ENCODE measurements at places on chromosomes 1 and 21.

DNA sequence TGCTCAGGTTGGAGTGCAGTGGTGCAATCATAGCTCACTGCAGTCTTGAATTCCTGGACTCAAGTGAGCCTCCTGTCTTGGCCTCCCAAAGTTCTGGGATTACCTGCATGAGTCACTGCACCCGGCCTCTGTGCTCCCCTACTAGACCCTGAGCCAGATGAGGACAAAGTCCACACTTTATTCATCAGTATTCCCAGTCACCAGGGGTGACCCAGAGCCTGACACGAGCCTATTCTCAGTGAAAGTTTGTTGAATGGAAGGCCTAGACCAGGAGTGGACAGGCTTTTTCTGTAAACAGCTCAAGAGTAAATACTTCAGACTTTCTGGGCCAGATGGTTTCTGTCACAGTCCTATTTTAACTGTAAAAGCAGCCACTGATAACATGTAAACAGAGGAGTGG, 68.2 kb downstream of the MAB21L3 start:
- DNase-seq, result no peak

GRCh38 chr1:17600321-17600720, 60.8 kb downstream of the ARHGEF10L start:
- DNase-seq, result no peak

- DNase-seq, result no peak
Observed at GRCh38 chr21:34546542-34546941, 34.5 kb upstream of the KCNE1 start.

- DNase-seq, result no peak
Observed at GRCh38 chr1:192620071-192620635, 15.8 kb upstream of the RGS13 start.

DNA sequence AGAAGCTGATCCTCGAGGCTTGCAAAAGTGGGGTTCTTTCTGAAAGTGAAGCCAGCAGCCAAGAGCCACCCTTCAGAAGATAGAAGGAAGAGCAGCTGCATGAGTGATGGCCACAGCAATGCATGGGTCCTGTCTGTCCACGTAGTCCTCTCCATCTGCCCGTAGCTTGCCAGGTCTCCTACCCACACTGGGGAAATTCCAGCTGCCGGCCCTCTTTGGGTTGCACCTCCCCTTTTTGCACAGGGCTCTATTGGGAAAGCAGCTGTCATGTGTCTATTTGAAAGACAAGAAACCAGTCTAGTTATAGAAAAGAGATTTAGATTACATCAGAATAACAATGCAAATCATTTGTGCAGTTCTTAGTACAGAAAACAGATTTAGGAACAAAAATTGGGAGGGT, 204.4 kb downstream of the GIPC2 start:
- DNase-seq, result no peak

DNA sequence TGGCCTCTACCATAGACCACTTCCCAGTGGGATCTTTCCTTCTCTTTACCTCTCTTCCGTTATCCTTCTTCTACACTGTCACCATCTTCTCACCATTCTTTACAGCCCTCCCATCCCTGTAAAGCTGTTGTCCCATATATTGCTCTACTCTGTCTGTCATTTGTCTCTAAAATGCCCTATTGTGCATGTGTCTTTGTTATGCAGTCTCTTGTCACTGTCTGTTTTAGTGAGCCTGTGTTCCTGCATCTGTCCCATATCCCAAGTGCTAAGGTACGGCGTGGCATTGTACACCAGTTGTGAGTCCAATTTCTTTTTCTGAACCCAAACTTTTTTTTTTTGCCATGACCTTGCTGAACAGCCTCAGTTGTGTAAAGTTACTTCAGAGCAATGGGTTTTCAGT, 8.8 kb upstream of the ZBTB18 start:
- no peak for DNase-seq

- no peak for DNase-seq
Observed at GRCh38 chr1:38327559-38327973, 281.0 kb upstream of the POU3F1 start.

DNA sequence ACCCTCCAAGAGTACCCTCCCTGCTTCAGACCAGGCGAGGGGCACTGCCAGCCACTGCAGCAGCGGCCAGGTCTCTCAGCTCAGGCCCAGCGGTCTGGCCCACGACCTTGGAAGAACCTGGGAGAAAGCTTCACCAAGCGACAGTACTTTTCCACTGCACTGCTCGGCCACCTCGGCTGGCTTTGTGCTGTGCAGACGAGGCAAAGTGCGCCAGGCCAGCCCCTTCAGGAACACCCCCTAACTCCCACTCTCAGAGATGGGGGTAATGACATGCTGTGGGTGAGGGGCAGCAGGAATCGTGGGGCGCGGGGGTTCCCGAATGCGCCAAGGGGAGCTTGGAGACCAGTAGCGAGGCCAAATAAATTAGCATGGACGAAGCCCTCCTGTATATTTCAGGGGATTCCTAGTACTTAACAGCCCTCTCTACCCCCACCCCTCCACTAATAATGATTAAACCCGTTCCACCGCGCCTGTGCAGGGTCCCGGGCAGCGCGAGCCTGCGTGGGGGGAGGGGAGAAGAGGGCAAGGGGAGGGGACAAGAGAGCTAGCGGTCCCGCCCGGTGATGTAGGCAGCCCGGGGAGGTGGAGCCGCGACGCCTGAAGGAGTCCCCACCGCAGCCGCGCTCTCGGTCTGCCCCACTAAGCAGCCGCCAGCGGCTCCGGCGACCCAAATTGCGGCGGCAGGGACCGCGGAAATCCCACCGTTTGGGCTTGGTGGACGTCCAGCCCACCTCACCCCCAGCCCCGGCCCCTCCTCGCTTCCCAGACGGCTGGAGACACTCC, at the start of gene FAM43B:
TSS of gene FAM43B (plus strand) at position 629 of the 783 bp plus-strand sequence. CDS start 401 bp downstream, outside the sequence.
- DNase-seq, result no peak

DNA sequence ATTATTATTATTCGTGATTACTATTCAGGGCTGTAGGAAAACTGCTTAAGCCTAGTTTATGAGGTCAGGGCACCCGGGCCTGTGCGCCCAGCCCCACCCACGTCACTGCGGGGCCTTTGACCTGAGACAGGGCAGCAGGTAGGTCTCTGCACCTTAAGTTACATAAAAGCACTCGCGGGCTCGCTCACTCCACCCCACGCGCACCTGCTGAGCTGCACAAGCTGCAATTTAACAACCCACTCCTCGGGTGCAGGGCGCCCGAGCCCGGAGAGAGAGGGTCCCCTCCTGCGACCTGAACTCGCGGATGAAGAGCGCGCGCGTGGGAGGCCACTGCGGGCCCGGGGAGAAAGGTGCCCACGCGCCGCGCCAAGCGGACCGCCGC, 477 bp downstream of the ICMT start:
- DNase-seq, result no peak

DNA sequence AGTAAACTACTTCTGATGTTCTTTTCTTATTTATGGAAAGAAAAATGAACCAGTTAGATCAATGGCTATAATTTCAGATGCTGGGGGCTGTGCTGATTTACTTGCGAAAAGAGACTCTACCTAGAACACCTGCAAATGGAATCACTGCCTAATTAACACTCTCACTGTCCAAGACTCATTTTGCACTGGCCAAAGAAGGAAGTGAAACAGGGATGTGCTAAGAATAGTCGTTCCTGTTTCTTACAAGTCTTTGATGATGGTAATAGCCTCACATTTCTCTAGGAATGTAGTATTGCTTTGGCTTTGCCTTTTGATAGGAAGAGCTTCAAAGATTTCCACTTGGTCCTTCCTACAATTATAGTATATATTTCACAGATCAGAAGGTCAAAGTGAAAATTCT, 12.7 kb upstream of the TSNAX start:
- DNase-seq, result no peak

GRCh38 chr1:3670823-3671265, 18.5 kb downstream of the TP73 start:
- DNase-seq, result no peak

DNA sequence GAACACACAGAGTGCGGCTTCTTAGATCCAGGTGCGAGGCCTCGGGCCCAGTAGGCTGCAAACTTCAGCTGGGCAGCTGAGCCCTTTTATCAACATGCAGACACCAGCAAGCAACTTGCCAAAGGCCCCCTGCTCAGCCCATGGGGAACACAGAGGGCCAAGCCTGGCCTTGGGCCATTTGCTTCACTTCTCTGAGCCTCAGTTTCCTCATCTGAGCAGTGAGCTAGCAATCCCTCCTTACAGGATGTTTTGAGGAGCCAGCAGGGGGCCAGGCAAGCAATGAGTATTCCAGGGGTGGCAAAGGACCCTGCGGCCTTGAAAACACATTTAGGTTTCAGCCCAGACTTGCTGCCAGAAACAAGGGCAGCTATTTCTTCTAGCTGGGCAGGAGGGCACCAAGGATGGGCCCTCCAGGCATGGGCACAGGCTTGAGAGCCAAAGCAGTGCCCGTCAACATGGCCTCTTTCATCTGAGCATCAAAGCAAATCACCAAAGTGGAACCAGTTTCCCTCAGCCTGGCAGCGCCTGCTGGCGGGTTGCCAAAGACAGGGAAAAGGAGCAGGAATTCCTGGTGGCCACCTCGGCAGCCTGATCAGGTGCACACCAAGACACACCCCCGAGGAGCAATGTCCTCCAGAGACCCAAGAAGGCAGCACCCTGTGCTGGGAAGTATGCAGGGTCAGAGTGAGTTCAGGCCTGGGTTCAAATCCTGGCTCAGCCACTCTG, 1.4 kb downstream of the MATN1 start:
- no peak for DNase-seq

- no peak for DNase-seq
Observed at GRCh38 chr21:44800103-44800502, 1.5 kb downstream of the UBE2G2 start.

- no peak for DNase-seq
Observed at GRCh38 chr1:119590393-119590792, 57.7 kb downstream of the ZNF697 start.

- no peak for DNase-seq
Observed at GRCh38 chr1:230148126-230148652, 81.2 kb downstream of the GALNT2 start.

GRCh38 chr1:34917017-34917416, 12.4 kb downstream of the DLGAP3 start:
- DNase-seq, result no peak

DNA sequence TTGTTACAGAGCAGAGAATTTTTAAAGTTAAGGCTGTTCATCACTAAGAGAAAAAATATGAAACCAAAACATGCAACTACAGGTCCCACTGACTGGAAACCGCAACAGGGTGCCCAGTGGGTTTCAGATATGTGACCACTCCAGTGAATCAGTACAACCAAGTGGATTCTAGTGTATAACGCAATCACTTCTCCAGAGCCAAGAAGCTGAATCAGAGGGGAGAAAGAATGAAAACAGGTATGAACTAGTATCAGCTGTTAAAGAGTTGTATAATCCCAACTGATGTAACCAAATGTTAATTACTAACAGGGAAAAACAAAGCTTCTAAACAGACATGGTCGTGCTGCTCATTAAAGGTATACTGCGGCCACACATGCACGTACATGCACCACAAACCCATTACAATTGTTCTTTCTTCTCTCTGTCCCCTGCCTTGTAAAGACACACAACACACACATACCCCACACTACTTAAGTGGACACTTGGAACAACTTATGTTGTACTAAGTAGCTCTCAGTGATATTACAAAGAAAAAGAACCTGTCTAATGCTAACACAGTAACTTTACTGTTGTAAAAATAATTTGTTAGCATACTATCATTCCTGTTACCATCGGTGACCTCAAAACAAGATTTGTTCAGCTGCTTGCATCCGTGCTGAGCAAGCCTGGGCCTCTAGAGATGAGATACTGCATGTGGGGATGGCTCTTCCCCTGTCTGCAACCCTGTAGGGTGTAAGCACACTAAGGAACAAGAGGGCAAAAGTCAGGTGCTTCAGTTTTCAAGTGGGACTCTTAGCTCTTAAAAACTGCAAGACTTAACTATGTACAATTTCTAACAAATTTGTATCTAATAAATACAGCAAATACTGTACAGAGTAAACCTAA, 74.2 kb downstream of the PTPN14 start:
- DNase-seq, result no peak

DNA sequence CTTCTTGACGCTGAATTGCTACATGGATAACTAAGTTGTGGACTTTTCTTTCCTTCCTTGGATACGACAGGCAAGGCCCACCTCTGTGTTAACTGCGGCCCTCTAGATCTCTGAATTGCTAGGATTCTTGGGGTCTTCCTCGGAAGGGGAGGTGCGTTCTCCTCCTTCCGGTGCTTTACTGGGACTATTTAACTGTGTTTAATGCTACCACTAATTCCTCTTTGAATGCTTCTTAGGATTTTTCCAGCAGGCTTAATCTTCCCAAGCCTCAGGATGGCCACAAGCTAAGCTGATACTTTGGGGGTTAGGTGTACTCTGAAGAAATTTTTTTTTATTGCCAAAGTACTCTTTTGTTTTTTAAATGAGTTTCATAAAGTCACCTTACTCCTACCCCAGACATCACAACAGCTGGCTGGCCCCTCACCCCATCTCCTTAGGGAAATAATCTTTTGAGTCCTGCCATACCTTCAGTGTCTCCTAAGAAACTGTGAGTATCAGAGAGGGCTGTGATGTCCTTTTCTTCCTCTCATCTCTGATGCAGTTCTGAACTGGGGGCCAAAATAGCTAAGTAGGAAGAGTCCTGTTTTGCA, 21.4 kb downstream of the KIRREL1 start:
- DNase-seq, result no peak

DNA sequence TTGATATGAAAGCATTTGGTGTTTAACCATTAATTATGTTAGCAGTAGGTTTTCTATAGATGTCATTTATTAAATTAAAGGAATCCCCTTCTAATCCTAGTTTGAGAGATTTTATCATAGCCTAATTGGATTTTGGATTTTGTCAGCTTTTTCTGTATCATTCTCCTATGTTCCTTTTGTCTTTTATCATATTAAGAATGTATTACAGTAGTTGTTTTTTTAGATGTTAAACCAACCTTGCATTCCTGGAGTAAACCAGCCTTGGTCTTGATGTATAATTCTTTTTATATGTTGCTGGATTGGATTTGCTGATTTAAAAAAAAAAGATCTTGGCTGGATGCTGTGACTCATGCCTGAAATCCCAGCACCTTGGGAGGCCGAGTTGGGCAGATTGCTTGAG, 5.6 kb downstream of the SETDB1 start:
- no peak for DNase-seq

DNA sequence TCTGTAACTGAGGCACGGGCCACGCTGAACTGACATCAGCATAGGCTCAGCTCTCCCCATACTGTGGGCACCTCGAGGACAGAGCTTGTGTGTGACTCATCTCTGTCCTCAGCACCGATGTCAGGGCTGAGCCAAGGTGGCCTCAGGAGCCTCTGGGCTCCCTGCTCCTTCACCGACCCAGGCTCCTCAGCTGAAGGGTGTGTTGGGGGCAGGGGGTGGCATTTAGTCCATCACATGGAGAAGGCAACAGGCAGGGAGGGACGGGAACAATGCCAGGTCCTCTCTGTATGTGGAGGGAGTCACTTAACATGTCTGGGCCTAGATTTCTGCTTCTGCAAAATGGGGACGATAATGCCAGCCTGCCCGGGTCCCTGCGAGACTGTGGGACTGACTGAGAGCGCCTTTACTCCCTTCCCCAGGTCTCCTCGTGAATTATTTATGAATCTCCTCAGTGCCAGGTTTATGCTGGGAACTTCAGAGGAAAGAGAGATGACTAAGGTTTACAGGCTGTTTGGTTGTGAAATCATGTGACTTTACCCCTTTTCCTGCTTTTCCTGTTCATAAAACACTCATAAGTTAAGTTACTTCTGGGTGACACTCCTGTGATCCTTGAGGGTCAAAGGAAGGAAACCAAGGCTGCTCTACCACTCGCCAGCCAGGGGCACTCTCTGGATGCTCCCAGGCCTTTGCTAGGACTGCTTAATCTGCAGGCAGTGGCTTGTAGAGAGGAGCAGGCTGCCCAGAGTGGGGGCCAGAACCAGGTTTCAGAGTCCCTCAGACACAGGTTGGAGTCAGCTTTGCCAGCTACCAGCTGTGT, 16.2 kb downstream of the TTC39A start:
- no peak for DNase-seq

Data from activated naive CD4-positive, alpha-beta T cell treated with anti-CD3 and anti-CD28 coated beads, Interleukin-2, amount 50 U/mL, for 16 hours (primary cell).